Left cardiac atrium (tissue), 4 donors: ENCODE measurements at places on chromosomes 4 and X. TPM values are rescaled to one million over a fixed set of nuclear protein-coding genes. Genes with fewer than 3 reads are reported as not detected.
A peak's percentile ranks its signal among the peaks of the same experiment; 100 is the strongest.

DNA sequence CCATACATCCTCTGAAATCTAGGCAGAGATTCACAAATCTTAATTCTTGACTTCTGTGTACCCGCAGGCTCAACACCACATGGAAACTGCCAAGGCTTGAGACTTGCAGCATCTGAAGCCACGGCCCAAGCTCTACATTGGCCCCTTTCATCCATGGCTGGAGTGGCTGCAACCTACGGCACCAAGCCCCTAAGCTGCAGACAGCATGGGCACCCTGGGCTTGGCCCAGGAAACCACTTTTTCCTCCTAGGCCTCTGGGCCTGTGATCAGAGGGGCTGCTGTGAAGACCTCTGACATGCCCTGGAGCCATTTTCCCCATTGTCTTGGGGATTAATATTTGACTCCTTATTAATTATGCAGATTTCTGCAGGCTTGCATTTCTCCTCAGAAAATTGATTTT lies 457.9 kb downstream of the GRIA2 start:
- DNase-seq = no peak

DNA sequence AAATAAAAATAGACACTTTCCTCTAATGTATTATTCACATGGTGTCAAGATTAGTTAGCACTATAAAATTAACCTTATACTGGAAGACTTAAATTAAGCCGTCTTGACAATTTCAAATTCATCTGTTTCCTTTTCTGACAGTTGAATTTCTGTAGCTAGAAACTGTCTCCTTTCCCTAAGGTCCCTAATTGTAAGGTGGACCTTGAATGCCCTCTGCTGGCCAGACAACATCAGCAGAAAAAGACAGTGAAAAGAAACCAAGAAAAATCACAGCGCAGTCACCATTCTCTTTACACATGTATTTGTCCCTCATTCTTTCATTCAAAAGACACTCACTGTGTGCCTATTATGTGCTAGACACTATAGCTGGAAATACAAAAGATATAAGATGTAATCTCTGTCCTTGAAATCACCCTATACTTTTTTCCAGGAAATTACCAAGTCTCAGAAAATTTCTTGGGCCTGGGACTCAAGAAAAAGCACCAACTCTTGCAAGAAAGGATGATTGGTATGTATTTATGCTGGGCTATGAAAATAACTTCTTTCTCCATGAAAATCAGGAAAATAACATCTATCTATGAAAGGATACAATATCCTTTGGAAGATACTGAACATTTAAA lies 32.7 kb upstream of the AMBN start:
- DNase-seq = no peak

DNA sequence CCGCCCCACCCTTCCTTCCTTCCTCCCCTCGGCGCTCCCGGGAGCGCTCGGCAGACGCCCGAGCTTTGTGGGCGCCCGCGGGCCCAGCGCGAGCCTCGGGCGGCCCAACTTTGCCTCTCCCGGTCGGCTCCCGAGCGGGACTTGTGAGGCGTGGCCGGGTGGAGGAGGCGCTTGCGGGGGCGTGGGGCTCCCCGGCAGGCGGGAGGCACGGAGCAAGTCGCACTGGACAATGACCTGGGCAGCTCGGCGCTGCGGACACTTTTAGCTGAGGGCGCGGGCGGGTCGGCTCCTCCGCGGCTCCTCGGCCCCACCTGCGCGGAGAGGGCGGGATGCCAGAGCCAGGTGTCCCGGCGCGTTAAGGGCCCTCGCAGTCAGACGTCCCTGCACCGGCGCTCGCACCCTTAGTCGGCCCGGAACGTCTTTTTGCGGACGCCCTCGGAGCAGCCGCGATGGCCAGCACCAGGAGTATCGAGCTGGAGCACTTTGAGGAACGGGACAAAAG lies 385 bp downstream of the DCLK2 start:
- peak; percentile 74 for DNase-seq

CETN2 gene
- total RNA-seq = 24.5 TPM

CDX4 gene
- not detected for total RNA-seq

SLC34A2 gene
- total RNA-seq = not detected

TCEAL2 gene
- 2.7 TPM for total RNA-seq

GRCh38 chr4:144338834-144339233 lies 198.3 kb upstream of the GYPA start:
- DNase-seq = no peak

DNA sequence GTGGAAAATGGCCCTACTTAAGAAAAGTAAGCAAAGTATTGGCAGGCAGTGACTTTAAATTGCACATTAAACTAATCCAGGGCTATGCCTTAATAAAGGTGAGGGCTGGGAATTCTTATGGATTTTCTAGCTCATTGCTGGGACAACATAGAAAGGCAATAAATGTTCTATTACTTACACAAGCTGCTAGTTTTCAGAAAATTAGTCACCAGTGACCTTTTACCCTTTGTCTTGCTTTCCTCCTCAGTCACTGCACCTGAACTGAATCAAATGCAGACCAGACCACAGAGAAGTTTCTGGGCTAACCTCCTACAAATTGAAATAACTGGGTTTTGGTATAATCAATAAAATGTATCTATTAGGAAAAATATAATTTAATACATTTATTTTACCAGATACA lies 694.4 kb upstream of the FAM241A start:
- DNase-seq = no peak

CFI gene
- 22.6 TPM for total RNA-seq

GPRASP3 gene
- 5.4 TPM for total RNA-seq

ARHGEF38 gene
- total RNA-seq = not detected

DNA sequence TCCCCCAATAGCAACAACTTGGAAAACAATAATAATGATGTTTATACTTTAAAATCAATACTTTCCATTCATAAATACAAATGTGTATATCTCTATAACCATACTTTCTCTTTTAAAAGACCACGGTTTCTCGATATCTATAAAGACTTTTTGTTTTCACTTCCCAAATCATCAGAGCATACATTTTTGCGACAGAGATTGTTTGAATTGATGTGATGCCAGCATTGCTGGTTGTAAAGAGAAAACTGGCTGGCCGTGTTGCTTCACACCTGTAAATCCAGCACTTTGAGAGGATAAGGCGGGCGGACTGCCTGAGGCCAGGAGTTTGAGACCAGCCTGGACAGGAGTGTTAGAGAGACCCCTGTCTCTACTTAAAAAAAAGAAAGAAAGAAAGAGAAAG lies 77.6 kb upstream of the ZNF518B start:
- DNase-seq = no peak

GRCh38 chr4:70179811-70180210 lies 15.7 kb upstream of the ODAM start:
- DNase-seq = no peak

NAA11 gene
- total RNA-seq = not detected

GRCh38 chr4:54233697-54234496 lies 4.8 kb downstream of the PDGFRA start:
- DNase-seq = peak; percentile 87

SPANXC gene
- not detected for total RNA-seq

DNA sequence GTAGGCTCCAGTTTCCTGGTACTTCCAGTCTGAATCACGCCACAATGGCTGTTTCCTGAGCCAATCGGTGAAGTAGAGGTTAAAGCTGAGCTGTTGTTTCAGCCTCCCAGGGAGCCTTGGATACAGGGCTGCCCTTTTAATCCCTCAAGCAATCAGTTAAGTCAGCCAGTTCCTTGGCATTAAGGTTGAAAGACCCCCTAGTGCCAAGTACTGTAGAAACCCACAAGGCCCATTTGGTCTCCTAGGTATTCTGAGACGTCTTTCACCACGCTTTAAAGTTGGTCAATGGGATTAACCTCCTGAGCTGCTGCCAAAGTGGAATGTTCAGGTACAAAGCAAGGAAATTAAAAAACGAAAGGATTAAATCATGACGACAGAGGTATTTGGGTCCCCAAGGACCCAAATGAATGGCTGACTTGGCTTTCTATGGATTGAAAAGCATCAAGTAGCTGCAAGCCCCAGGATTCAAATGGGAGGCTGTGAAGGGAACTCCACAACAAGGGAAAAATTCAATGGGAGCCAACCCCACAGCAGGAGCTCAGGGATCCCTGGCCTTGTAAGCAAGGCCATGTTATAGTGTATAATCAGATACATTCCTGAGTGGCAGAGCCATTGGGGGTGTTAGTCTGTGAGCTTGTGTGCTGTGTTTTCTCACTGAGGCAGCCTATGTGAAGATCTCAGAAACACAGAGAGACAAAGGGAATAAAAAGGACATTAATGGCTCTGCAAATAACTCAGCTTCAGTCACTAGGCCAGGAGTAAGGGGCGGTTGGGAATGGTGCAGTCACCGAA lies 86.0 kb downstream of the ATG4A start:
- no peak for DNase-seq

TRIM75 gene
- not detected for total RNA-seq

ITGB1BP2 gene
- 90.5 TPM for total RNA-seq

DNA sequence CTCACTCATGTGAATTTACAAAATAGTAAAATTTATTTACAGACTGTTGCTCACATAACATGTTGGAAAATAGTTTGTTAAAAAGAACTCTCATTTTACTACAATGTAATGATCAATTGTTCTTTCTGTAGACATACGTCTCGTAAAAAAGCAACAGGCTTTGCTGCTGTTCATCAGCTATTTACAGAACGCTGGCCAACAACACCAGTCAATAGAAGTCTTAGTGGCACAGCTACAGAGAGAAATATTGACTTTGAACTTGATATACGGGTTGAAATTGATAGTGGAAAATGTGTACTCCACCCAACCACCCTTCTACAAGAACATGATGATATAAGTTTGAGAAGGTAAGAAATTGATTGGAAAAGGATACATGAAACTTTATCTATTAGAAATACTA lies 47.6 kb upstream of the ADAD1 start:
- DNase-seq = no peak

GATB gene
- 88.1 TPM for total RNA-seq

LANCL3 gene
- 0.06 TPM for total RNA-seq

GRCh38 chrX:65575022-65575421 lies 40.4 kb upstream of the LAS1L start:
- DNase-seq = no peak

- DNase-seq = no peak
Measured at GRCh38 chrX:51891245-51891644, 2.2 kb upstream of the MAGED1 start.

DNA sequence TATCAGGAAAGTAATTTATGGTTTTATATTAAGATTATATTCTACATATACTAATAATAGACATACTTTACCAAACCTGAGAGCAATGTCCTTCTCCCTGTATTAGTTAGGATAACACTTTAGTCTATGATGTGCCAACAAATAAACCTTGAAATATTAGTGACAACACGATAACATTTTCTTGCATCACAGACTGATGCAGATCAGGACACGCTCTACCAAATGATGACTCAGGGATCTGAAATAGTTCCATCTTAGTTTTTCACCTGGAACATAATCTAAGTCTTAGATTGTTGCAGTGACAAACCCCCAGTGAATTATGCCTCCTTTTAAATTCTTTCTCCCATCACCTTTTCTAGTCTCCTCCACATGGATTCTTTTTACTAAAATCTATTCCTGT lies 214.2 kb downstream of the CLCN4 start:
- DNase-seq = no peak

GUCY2F gene
- total RNA-seq = not detected

DNA sequence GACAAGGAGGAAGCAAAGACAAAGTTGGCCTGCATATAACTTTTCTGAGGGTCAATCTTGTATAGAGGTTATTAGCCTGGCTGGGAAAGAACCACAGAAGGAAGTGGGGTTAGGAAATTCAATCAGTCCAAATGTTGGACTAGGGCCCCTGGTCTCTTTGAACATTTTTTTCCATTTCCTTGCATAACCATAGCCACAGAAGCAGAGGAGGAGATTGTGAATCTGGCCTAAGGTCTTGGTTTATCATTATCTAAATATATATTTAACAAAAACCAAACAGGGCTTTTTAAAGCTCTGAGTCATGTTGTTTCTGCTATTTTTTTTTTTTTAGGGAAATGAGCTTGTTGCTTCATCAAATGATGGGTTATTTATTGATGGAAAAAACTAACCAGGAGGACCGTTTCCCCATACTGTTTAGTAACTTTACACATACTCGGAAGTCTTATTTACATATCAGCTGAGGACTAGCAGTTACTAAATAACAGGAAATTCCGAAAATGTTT lies 97.7 kb upstream of the ACSL4 start:
- no peak for DNase-seq

DNA sequence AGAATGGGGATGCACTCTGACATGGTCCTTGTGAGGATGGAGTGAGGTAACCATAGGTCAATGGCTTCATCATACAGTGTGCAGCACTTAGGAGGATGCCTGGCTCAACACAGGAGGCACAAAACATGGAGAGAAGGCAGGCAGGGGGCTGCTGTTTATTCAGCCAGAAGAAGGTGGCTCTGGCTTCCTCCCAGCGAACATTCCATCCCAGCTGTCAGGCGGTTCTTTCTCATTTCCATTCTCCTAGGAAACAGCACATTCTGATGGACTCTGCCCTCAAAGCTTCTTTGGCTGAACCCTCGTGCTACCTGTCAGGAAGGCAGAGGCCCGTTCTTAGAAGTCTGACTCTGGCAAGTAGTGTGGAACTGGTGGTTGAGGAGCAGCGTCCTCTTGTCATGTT lies 18.6 kb downstream of the STK32B start:
- no peak for DNase-seq

ARHGAP36 gene
- 0.32 TPM for total RNA-seq

DNA sequence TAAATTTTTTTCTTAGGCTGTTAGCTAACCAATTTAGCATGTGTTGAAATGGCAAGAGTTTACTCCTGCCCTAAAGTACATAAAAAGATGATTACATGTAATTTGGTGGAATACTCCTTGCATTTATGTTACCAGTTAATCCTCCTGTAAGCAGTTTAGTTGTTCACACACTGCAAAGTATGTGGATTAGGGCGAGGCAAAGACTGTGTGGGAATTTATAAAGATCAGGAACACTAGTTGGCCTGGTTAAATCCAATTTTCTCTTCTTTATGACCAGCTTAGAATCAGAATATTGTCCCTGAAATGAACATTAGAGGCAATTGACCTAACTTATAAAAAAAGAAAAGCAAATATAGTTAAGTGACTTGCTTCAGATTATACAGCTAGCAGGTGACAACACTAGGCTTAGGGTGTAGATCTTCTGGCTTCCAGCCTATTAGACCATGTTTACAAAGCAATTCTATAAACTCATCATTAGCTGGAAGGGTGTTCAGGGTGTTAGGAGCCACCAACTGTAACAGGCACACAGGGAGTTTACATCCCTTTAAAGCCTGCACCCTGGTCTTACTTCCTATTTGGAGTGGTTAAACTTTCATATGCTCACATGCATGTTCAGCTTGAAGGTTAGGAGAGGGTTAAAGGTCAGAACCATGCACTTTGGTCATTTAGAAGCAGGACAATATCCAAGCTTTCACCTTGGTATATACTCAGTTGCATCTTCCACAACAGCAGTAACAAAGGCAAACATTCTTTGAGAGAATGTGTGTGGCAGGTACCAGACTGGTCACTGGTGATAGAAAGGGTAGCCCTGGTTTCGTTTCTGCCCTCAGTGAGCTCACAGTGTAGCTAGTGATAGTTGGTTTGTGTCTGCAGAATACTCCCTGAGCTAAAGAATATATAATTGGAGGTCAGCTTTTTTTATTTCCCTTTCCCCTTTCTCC lies 72.6 kb downstream of the GC start:
- DNase-seq = no peak

TMPRSS11D gene
- total RNA-seq = not detected

GRCh38 chrX:112643721-112644120 lies 36.0 kb downstream of the LHFPL1 start:
- DNase-seq = no peak
